ENCODE measurements at places on chromosomes 1 and 21.

- no peak for DNase-seq
Observed at GRCh38 chr1:26358411-26359384, 4.8 kb upstream of the CRYBG2 start.

DNA sequence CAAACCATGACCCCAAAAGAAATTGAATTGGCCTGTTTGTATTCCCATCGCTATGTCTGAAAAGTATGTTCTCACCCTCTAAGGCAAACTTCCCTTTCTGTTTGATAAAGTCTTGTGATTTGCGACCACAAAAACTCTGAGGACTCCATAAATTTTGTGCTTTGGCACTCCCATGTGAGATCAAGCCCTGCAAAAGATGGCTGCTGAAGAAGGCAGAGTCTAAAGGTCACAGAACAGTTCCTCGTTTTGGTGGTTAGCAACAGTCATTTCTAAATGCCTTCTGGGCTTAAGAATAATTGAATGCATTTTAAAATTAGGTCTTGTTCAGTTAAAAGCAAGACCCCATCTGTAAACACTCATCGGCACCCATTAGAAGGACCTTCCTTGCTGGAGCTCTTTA lies 441.6 kb downstream of the OMA1 start:
- DNase-seq = peak; percentile 48

- no peak for DNase-seq
Observed at GRCh38 chr1:12734651-12735050, 11.3 kb upstream of the CFAP107 start.

DNA sequence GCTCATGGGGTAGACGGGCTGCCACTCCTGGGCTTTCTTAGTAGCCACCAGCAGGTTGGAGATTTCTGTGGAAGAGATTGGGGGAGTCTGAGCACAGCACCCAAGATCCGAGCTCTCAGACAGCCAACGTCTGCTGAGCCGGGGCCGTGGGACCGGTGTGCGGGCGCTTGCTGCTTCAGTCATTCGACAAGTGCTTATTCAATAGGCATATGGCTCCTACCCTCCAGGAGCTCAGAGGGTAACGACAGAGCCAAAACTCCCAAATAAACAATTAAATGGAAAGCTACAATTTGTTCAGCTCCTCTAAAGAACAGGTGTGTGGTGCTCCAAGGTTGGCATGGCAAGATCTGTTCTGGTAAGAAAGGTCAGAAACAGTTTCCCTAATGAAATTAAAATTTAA lies 106.0 kb downstream of the RAVER2 start:
- DNase-seq = no peak

DNA sequence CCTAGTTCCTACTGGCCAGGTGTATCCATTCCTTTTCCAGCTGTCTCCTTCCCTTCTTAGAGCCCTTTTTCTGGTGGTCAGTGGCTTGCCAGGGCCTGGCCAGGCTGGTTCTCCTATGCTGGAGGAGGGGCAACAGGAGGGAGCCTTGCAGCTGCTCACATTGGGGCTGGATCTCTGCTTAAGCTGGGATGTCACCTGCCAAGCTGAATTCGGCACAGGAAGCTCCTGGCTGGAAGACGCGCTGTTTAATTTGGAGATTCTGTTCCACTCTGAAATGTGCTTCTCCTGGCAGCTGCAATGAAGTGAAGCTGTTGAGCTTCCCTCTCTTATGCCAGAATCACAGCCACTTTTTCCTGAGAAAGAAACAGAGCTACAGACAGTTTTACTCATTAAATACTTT lies 56.0 kb upstream of the POU3F1 start:
- DNase-seq = no peak

GRCh38 chr1:45266151-45266801 lies 59.9 kb upstream of the ZSWIM5 start:
- no peak for DNase-seq

DNA sequence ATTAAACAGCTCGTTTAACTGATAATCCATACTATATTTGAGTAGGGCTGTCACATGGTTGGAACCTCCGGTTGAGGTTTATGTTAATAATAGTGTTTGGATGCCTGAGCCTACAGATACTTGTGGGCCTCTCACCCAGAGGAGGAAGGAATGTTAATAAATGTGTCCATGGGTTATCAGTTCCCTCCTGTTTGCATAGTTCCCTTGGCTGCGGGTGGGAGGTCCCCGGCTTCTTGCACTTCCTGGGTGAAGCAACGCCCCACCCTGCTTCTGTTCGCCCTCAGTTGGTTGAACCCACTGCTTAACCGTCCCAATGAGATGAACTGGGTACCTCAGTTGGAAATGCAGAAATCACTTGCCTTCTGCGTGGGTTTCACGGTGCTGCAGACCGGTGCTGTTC lies 23.6 kb upstream of the GBP1 start:
- no peak for DNase-seq

GRCh38 chr1:191142748-191143147 lies 665.1 kb upstream of the BRINP3 start:
- no peak for DNase-seq

DNA sequence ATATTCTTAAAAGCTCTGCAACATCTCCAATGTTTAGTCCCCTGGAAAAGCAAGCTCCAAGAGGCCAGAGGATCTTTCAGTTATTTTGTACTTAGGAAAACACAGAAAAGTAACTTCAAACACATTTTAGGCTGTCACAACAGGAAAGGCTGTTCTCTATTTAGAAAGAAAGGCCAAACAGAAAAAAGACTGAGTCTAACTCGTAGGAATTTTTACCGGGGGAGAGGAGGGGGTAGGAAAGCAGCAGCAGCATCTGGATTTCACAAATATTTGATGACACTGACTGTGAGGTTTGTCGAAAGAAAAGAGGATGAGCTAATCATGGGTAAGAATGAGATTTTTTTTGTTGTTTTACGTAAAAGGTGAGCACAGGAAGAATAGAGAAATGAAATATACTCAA lies 107.1 kb downstream of the EIF4G3 start:
- no peak for DNase-seq

DNA sequence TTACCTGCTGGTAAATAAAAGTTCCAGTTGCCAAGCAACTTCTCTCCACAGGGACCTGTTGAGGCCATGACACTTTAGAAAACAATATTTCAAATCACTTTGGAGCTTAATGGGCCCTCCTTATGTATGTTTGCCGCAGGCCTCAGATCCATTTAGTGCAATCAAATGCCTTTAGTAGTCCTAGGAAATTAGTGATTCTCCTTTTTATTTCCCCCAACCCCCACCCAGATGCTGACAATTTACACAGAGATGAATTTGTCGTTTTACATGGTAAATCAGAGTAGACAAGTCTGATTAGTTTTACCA lies 83.6 kb downstream of the CLIC4 start:
- DNase-seq = no peak

- DNase-seq = no peak
Observed at GRCh38 chr21:38815060-38815405, 9.3 kb downstream of the ETS2 start.

GRCh38 chr1:82565546-82565945 lies 764.8 kb downstream of the ADGRL2 start:
- DNase-seq = no peak

DNA sequence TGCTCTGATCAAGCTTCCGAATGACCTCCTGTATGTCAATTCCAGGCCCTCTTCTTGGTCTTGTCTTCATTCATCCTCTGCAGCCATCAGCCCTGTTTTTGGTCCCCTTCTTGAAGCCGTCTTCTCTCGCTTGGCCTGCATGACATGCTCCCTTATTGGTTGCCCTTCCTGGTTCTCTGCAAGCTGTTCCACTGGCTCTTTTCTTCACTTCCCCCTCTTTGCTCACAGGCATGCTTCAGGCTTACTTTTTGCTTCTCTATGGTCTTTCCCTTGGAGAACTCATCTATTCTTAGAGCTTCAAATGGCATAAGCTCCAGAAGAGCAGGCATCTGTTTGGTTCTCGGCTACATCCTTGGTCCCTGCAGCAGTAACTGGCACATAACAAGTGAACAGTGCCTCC lies 38.8 kb downstream of the PDPN start:
- no peak for DNase-seq

- no peak for DNase-seq
Observed at GRCh38 chr21:34939673-34940331, 109.3 kb downstream of the RUNX1 start.

- no peak for DNase-seq
Observed at GRCh38 chr1:52674497-52675384, 23.4 kb downstream of the COA7 start.

GRCh38 chr1:69499203-69499803 lies 68.4 kb upstream of the LRRC7 start:
- DNase-seq = no peak

- no peak for DNase-seq
Observed at GRCh38 chr1:60071296-60071695, 2.3 kb downstream of the C1orf87 start.

Data from GM20000 (cell line).